ENCODE measurements at places on chromosomes 2 and 18.
A peak's percentile ranks its signal among the peaks of the same experiment; 100 is the strongest.

DNA sequence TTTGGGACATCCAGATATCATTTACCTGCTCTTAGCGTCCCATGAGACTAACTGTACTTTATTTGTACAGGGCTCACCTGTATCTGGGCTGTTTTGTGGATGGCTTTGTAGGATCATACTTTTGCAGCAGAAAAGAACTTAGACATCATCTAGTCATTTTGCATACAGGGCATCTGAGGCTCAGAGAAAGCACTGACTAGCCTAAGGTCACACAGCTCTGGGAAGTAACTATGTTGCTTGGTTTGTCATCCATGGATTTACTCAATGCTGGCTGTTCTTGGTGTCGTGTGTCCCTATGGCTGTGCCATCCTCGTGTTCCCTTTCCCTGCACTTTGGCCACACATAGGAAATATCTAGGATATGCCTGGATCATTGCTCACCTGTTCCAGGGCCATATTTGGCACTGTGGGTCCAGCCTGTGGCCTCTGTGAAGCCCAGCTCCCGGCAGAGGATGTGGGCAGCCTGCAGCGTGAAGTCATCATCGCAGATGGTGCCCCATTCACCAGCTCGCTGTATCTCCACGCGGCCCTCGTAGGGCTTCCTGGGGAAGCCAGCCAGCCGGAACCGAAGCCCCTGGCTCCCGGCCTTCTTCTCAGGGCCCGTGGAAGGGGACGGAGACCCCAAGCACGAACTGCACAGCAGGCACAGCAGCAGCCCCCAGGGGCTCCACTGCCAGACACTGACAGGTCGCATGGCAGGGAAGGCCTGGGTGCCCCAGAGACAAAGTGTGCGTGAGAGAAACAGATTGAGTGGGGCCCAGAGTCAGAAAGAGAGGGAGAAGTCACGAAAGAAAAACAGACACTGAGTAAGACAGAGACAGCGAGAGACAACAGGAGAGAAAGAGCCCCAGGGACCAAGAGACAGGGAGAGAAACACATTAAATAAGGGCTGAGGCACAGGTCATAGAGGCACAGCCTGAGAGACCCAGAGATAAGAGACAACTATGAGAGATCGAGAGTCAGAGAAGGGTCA, 1.5 kb downstream of the LOXL3 start:
- DNase-seq, result no peak

DNA sequence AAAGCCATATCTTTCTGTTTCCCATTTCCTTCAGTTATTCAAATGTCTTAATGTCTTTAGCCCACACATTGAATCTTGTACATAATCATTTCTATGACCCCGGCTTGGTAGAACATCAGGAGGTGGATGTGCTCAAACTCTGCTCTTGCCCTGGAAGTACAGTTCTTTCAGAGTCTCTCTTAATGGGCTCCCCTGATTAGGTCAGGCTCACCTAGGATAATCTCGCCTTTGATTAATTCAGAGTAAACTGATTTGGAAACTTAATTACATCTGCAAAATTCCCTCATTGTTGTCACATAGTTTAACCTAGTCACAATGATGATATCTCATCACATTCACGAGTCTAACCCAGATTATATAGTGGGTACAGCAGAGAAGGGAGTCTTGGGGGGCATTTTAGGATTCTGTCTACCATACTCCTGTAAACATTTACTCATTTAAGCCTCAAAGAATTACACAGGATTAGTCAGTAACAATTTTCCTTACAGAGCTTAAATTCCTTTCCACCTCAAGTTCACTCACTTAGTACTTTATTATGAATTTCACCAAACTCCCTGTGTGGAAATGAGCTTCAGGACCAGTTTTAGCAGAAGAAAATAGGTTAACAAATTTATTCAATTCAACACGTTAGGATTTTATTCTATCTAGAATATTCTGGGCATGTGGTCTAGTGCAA, 135.5 kb downstream of the FHOD3 start:
- no peak for DNase-seq

GRCh38 chr2:196259507-196260481, 88.4 kb upstream of the STK17B start:
- DNase-seq, result no peak

DNA sequence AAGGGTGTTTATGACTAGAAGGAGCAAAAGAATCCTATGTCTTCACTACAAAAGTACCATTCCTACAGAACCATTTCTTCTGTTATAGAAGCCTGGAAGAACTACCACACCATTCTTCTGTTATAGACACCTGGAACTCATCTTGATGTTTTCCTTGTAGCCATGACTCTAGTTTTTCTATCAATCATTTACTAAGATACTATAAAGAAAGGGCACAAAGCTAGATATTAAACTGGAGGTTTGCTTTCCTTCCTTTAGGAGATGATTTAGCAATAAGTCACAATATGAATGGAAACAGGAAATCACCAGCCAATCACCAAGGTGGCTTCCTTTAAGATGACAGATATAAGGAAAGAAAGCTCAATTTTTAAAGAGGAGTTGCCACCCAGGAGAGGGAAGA, 100.3 kb upstream of the NEUROD1 start:
- DNase-seq, result no peak

GRCh38 chr2:54099829-54100585, 15.4 kb upstream of the ACYP2 start:
- DNase-seq, result no peak

- DNase-seq, result no peak
These were observed 6.0 kb downstream of the CAVIN2 start for GRCh38 chr2:191840921-191841320.

DNA sequence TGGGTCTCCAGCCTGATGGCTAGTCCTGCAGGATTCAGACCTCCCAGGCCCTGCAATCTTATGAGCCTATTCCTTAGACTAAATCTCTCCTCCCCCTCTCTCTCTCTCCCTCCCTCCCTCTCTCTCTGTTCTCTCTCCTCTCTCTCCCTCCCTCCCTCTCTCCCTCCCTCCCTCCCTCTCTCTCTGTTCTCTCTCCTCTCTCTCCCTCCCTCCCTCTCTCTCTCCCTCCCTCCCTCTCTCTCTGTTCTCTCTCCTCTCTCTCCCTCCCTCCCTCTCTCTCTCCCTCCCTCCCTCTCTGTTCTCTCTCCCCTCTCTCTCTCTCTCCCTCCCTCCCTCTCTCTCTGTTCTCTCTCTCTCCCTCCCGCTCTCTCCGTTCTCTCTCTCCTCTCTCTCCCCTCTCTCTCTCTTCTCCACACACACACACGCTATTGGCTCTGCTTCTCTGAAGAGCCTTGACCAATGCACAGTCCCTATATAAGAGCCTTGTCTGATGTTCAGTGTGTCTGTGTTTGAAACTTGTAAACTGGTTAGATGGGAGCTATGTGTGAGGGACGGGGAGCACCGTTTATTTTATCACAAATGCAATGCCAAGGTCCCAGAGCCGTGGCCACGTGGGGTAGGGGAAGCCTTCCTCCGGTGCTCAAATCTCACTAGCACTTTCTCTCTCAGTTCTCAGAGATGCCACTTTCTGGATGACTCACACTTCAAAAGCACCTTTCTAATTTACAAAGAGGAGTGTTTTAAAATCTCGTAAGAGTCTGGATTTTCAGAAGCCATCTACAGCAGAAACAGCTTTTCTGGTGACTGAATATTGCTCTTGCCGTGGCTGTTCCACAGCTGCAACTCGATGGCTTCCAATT, 9.4 kb upstream of the PRLH start:
- no peak for DNase-seq

GRCh38 chr2:113376253-113376912, 61.1 kb upstream of the ZNG1B start:
- DNase-seq, result no peak

DNA sequence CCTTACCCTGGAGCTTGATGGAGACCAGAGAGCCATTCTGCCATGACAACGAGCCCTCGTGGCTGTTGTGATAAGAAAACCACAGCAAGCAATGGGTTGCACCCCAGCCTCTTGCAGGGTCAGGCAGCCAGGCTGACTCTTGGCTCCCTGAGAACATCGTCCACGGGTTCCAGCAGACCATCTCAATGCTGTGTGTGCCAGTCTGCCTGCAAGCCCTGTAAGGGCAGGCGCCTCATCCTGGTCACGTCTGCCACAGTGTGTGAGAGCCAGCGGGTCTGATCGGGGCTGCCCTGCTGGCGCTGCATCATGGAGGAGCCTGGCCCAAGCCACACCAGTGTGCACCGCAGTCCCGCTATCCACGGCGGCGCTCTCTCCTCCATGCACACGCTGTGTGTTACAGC, 71.0 kb upstream of the MGAT4A start:
- DNase-seq, result no peak

DNA sequence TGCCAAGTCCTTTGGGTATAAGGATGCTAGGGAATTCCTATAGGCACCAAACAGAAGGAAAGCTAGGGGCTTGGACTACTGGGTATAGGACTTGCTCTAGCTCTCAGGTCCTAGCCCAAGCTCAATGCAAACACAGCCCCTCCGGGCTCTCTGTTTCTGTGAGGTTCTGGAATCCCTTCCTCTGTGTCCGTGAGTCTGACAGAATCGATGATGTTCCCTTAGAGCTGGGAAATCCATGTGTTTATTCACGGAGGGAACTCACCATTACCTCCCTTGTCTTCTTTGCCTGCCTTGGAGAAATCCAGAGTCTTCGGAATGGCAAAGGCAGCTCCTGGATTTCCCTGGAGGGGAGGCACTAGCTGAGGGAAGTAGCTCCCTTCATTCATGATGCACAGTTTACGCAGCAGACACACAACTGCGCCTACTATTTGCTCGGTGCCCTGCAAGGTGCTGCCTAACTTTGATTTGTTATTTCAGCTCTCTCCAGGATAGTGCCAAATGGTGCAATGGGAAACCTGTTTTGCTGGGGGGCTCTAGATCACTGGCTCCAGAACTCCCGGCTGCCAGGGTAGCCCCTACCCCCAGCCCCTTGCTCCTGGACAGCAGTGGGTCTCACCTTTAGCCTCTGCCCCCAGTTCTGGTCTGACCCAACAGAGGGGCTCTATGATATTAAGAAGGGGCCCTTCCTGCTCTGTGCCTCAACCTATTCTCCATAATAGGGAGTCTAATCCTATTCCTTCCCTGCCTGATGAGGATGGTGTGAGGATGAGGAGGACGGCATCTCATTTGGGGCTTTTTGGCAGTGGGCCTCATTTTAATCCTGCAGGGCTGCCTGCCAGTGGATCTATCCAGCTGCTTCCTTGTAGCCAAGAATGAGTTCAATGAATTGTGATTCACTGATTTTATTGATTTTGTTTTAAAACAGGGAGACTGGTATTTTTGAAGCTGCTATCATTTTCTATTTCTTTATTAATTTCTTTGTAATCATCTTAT, 8.4 kb upstream of the PSMD1 start:
- DNase-seq, result no peak

- no peak for DNase-seq
These were observed 89.6 kb downstream of the NBEAL1 start for GRCh38 chr2:203104273-203104672.

DNA sequence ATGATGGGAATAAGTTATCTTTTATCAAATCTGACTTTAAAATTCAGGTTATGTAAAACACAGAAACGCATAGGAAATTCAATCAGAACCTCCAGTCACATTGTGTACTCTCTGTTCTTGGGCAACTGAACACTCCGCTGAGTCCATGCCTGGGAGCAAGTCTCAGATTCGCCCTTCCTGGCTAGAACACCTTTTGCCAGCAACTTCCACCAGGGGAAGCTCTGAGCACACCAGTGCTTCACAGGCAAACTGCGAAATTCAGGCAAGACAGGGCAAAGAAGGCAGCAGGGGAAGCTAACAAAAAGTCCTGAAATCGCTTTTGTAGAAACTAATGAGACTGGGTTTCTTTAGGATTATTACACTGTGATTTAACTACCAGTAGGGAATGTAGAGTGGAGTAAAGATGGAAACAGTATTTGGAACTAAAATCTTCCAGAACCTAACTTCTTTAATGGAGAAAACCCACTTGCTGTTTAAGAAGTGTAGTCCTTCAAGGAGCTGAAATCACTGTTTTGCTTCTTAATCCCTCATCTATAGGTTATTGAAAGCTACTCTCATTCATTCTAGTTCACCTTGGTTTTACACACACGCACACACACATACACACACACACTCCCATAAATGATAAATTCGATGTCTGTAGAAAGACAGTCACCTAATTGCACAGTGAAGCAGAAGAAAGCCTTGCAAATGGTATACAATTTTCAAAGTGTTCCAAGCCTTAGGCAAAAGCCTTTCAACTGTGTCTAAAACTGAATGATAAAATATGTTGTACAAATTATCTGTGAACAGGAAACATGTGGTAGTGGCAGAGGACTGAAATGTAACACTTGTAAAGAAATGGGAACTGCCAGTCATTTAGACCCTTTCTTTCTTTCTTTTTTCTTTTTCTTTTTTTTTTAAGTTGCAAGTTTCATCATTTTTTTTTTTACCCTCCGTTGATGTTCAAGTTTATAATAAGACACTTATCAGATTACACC, 214.5 kb downstream of the TMEM182 start:
- DNase-seq, result peak; percentile 52

- no peak for DNase-seq
These were observed 76.2 kb upstream of the CTAGE1 start for GRCh38 chr18:22493940-22494339.

GRCh38 chr18:26471826-26472225, 76.5 kb downstream of the KCTD1 start:
- no peak for DNase-seq

- DNase-seq, result no peak
These were observed 70.6 kb downstream of the LYPD6 start for GRCh38 chr2:149400997-149401396.

DNA sequence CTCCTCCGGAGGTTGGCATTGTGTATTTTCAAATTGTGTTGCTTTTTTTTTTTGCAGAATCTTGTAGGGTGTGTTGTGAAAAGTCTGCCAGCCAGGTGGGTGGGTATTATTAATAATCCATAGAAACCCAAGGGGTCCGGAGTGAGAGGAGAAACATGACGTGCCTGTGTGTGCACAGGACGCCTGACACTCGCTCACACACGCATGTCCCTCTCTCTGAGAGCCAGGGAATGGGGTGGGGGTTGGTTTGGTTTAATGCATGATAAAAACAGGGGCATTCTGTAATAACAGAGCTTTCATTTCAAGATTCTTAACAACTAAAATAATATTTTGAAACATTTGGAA, 224.8 kb downstream of the FAM210A start:
- DNase-seq, result no peak

DNA sequence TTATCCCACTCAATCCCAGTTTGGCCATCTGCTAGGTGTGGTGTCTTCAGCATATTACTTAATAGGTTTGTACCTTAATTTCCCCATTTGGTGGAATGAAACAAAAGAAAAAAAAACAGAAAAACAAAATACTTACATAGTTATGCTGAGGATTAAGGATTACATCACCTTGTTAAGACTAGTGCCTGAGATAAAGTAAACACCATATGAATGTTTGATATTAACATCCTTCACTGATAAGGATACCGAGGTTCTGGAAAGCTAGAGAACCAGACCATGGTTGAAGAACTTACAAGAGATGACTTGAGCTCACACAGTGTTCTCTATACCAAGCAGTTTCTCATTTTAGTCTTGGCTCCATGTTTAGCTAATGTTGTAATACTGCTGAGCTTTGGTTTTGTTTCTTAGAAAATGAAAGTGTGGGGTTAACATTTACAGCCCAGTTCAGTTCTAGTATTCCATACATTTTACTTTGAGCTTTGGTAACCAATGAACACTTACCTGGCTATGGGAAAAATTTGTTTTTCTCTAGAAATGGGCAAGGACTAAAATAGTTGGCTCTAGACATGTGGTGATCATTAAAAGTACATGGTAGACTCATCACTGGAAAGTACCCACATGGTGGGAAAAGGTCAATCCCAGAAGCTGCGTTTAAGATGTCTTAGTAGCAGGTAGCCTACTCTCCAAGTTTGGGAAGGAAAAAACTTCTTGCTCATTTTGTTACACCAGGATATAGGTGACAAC, 5.8 kb upstream of the GPD2 start:
- no peak for DNase-seq

Measured in testis (tissue), 5 donors.